ENCODE measurements at places on chromosomes 1 and 21.

DNA sequence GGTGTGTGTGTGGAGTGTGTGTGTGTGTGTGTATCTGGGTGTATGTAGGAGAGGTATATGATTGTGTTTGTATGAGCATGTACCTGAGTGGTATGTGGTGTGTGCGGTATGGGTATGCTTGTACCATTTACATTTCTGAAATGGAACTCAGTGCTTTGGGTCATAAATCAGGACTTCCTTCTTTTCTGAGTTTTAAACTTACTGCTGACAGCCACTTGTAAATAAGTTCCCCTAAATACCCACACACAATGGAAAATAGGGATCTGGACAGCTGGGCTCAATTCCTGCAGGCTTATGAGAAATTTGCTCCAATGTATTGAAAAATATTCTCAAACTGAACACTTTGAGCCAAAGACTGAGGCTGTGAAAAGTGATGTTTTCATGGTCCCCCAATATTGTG lies 293.6 kb downstream of the HLX start:
- no peak for DNase-seq

GRCh38 chr1:209652121-209652735 lies at the start of gene LAMB3:
Gene LAMB3 (minus strand): TSS chr1:209652425. CDS start chr1:209650944, 1,481 bp downstream.
- DNase-seq, result no peak

DNA sequence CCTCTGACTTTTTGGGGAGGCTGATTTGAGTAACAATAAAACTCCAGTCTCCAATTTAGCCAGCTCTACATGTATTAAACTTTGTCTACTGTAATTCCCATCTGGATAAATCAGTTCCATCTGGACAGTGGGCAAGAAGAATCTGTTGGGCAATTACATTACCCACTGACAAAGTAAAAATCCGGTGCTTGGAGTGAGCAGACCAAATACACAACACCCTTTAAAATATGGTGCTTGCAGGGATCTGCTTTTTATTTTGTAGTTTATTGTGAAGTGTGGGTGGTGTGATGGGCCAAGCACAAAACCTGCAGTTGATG lies 8.9 kb upstream of the CD55 start:
- DNase-seq, result no peak

DNA sequence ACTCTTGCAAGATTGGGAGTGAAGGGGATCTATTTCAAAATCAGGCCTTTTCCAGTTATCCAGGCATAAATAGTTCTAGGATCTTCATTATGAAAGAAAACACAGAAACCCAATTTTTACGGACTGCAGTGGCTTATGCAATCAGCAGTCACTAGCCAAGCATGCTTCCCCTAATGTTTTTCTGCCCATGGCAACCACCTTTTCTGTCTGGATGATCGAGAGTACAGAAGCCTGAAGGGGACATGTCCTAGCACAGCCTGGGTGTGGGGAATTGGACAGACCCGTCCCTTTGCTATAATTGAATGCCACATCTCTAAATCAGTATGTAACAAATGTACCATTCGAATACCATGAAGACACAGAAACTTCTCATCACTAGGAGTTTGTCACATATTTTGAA lies 29.8 kb upstream of the NCAM2 start:
- no peak for DNase-seq

DNA sequence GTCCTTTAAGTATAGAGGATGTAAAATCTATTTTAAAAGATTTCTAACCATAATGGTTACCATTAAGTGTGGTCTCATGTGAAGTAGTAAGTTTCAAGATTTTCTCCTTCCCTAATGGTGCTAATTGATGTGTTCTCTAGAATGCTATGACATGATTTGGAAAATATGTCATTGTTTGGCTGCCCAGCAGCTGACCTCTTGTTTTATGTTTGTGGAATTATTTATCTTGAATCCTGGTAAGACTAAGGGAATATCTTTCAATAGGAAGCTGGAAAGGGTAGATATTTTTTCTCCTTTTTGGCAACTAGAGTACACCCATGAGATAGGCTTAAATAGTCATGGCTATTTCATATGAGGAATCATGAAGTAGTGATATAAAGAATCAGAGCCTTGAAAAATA lies 139.8 kb upstream of the CHODL start:
- DNase-seq, result no peak

- no peak for DNase-seq
Measured at GRCh38 chr1:3375245-3375644, 79.2 kb upstream of the ARHGEF16 start.

- no peak for DNase-seq
Measured at GRCh38 chr1:114609826-114610225, 28.4 kb upstream of the BCAS2 start.

DNA sequence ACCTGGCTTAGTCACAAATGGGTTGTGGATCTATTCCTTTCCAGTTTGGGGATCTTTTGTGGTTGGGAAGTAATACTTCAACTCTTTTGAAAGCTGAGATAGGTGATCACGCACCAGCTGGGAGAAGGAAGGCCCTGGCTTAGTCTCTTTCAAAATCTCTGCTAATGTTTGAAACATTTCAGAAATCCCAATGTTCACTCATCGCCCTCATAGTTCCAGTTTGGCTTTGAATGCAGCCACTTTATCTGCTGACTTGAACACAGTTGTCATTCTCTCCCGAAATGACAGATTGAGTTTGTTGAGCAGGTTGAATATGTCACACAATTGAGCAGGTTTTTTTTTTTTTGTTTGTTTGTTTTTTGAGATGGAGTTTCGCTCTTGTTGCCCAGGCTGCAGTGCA lies 24.6 kb downstream of the RASAL2 start:
- DNase-seq, result no peak

- DNase-seq, result no peak
Measured at GRCh38 chr1:90850181-90850897, 133.2 kb upstream of the BARHL2 start.
